Adipocyte (in vitro differentiated cells): ENCODE measurements at places on chromosomes 6 and 20.
A peak's percentile ranks its signal among the peaks of the same experiment; 100 is the strongest.

DNA sequence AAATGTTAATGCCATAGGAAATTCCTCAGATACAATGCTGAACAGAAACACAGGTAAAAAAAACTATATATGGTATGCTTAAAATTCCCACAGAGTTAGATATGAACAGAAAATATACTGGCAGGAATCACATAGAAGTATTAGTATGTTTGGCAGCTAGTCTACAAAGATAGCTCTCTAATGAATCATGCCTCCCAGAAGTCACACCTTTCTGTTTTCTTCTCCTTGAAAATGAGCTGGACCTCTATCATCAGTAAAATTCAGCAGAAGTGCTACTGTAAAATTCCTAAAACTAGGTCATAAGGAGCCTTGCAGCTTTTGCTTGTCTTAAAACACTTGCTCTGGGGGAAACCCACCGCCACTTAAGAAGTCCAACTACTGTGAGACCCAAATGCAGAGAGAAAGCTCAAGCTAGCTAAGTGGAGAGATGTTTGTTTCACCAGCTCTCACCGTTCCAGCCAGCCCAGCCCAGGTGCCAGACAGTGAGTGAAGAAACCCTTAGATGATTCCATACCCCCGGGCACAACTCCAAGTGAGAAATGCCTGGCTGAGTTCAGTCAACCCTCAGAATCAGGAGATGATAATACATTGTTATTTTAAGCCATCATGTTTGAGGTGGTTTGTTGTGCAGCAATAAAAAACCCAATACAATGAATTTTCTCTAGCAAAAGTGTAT, 43.0 kb downstream of the TSPYL4 start:
- DNase-seq, result peak; percentile 60

- no peak for DNase-seq
Observed at GRCh38 chr6:107187630-107188029, 72.3 kb upstream of the BEND3 start.

GRCh38 chr20:10682939-10683338, 9.1 kb upstream of the JAG1 start:
- no peak for DNase-seq

DNA sequence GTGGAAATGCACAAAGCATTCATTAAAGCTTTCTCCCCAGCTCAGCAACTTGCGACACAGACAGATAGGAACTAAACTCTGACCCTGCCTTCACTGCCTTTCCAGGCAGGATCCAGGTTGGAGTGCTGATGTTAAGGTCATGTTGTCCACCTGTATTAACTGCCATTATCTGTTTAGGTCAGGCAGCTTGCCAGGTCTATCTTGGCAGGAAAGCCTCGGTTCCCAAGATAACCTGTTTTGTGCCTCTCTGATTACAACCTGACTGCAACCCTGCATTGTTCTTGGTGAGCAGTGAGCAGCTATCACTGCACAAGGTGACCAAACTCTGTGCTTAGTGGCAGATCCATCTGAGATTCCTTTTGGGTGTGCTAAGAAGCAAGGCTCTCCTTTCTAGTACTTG, 23.2 kb upstream of the ELOVL2 start:
- no peak for DNase-seq

GRCh38 chr20:37303637-37304036, 14.2 kb downstream of the MANBAL start:
- no peak for DNase-seq

GRCh38 chr6:1499777-1500176, 109.9 kb upstream of the FOXC1 start:
- DNase-seq, result no peak

DNA sequence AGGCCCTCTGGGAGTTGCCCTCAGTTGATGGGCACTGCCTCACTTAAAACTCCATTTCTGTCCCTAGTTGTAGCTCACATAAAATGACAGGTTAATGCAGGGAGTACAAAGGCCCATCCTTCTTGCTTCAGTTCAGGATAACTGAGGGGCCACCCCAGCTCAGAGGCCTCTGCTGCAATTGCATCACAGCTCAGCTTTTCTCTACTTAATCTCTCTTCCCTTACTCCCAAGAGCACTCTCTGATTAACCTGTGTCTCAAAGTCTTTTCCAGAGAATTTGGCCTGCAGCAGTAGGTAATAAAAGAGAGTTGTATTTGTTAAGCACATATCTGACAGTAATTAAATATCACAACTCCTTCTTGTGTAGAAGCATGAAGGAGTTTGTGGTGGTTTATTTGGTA, 40.9 kb upstream of the FLRT3 start:
- DNase-seq, result peak; percentile 15
